Activated CD4-positive, CD25-positive, alpha-beta regulatory T cell treated with anti-CD3 and anti-CD28 coated beads, Interleukin-2, amount 50 U/mL, for 24 hours (primary cell): ENCODE measurements at places on chromosomes 5 and 9.

DNA sequence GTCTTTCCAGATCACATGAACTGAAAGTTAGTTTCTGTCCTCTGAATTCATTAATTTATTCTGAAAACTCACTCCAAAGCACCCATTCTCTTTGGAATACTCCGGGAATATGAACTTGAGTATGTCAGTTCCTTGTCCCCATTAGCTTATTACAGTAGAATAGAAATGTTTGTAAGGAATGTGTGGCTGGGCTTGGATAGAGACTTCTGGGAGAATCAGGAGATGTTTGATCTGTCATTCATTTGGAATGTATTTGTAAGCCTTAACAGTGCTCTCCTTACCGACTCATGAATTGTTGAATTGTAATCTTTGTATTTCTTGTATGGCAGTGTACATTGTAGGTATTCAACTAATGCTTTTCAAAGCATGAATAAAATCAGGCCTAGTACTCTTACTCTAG lies 548.4 kb downstream of the LRRC70 start:
- ATAC-seq: no peak

DNA sequence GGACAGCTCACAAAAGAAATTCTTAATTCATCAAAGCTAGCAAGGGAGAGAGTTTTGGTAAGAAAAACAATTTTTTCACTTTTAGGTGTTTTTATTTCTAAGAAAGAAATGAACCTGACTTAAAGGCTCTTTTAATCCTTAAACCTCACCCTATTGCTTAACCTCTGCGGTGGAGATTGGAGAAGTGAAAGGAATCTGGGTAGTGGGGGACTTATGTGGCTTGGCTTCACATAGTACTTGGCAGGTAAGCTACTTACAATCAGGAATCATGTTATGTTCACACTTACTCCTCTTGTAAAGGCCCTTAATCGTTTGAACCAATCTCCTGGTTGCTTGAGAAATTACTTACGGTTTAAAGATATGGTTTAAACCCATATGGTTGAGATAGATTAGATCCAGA lies 104.8 kb downstream of the ISOC1 start:
- no peak for ATAC-seq

DNA sequence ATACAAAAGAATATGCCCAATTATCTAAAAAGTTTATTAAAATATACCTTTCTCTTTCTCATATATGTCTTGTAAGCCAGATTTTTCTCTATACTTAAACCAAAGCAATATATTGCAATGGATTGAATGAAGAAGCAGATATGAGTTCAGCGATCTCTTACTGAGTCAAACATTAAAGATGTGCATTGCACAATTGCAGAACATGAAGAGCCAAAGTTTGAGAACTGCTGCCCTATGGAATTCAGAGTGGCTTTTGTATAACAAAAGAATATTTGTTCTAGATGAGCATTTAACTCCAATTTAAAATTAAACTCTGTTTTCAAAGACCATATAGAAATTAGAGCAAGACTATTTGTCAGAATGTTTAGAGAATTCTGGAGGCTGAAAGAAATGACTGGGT lies 519.0 kb upstream of the DAB2 start:
- ATAC-seq: no peak

DNA sequence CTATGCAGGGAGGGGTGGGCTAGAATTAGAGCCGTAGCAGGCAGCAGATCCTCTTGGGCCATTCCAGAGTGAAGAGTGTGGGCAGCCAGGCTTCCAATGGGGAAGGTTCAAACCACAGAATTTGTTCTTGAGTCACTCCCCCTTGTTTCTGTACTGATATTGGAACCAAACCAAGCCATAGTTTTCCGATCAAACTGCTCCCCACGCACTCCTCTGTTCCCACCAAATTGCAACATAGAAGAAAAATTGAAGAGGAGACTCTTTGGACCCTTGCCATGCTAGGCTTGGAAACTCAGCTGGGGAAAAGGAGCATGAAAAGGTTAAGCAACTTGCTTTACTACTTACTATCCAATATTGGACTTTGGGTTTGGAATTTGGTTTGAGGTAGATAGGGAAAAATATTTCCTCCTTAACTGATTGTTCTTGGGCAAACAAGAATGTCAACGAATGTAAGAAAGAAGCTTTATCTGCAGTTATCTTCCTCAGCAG lies 165.8 kb upstream of the NR3C1 start:
- no peak for ATAC-seq

DNA sequence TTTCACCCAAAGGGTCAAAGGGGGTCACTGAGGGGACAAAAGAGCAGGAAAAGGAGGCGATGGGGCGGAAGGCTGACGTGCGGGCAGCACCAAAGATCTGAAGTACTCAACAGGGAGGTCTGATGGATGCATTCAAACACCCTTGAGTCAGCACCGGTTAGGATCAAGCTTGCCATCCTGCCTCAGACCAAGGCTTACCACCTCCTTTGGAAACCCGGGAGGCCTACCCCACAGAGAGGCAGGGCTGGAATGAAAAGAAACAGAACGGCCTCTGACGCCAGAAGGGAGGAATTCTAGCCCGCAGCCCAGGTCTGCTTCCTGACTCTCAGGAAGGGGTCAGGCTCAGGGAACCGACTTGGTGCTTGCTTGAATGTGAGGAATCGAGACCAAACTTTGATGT lies 125.6 kb downstream of the PAPPA start:
- ATAC-seq: no peak

- ATAC-seq: no peak
These were observed 177.2 kb downstream of the TMEM232 start for GRCh38 chr5:110549301-110549700.

DNA sequence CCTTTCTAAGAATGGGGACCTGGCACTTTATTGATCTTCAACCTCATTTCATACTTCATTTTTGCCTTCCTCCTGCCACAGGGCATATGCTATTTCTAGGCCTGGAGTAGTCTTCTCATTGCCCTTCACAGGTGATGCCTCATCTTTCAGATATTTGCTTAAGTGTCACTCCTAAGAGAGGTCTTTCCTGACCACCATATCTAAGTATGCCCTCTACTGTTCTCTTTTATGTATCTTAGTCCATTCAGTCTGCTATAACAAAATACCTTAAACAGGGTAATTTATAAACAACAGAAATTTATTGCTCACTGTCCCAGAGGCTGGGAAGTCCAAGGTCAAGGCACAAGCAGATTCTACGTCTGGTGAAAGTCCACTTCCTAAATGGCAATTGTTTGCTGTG lies 99.1 kb downstream of the ADAMTS6 start:
- ATAC-seq: no peak

DNA sequence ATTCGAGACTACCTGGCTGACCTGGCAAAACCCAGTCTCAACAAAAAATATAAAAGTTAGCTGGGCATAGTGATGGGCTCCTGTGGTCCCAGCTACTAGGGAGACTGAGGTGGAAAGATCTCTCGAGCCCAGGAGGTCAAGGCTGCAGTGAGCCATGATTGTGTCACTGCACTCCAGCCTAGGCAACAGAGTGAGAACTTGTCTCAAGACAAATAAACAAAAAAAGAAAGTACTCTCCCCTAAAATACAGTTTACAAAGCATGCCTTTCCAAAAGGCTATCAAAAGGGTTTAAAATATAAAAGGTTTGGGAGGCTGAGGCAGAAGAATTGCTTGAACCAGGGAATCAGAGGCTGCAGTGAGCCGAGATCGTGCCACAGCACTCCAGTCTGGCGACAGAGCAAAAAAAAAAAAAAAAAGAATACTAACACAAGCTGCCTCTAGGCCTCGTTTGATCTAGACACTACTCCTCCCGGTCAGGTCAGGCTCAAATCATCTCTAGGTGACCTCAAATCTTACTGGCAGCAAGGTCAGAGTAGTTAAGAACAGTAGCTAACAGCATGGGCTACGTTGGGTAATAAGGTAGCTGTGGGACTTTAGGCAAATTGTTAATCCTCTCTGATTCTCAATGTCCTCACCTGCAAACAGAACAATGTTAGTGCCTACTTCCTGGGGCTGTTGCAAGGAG lies 9.3 kb downstream of the NAIF1 start:
- ATAC-seq: no peak

GRCh38 chr9:113581865-113582697 lies 118.6 kb downstream of the RGS3 start:
- peak; percentile 70 for ATAC-seq

- no peak for ATAC-seq
These were observed 90.1 kb downstream of the ANKRD18B start for GRCh38 chr9:33614001-33614687.

GRCh38 chr9:33350310-33350709 lies 52.1 kb downstream of the AQP7 start:
- ATAC-seq: no peak

GRCh38 chr5:167638816-167639215 lies 652.6 kb upstream of the WWC1 start:
- no peak for ATAC-seq

GRCh38 chr5:63961598-63962161 lies 565 bp downstream of the HTR1A start:
- ATAC-seq: no peak

- no peak for ATAC-seq
These were observed 536 bp upstream of the COMMD10 start for GRCh38 chr5:116084287-116084691.

GRCh38 chr9:136626066-136626725 lies 36.5 kb upstream of the EGFL7 start:
- no peak for ATAC-seq

- ATAC-seq: no peak
These were observed 96.0 kb upstream of the RUFY1 start for GRCh38 chr5:179454356-179454755.
